ENCODE measurements at places on chromosomes 12 and 14. TPM values are rescaled to one million over a fixed set of nuclear protein-coding genes. Genes with fewer than 3 reads are reported as not detected.

AQP2 gene
- total RNA-seq: not detected

CCDC196 gene
- total RNA-seq: not detected

BDKRB1 gene
- total RNA-seq: not detected

KRT72 gene
- total RNA-seq: not detected

EML5 gene
- total RNA-seq: 2.1 TPM

ANO2 gene
- total RNA-seq: not detected

MVK gene
- total RNA-seq: 53.6 TPM

TMEM121 gene
- total RNA-seq: 2.7 TPM

TUBA1C gene
- 66.7 TPM for total RNA-seq

CLEC14A gene
- total RNA-seq: 0.96 TPM

CBLN3 gene
- 0.51 TPM for total RNA-seq

DHRS4 gene
- 6.1 TPM for total RNA-seq

ZDHHC22 gene
- 77.3 TPM for total RNA-seq

GARIN6 gene
- total RNA-seq: not detected

CIROP gene
- not detected for total RNA-seq

FGF23 gene
- not detected for total RNA-seq

C1R gene
- 1.0 TPM for total RNA-seq

CLEC2A gene
- not detected for total RNA-seq

GPR33 gene
- not detected for total RNA-seq

GYS2 gene
- total RNA-seq: not detected

KIF5A gene
- total RNA-seq: 314 TPM

CCDC38 gene
- total RNA-seq: not detected

DBX2 gene
- total RNA-seq: not detected

FAM186B gene
- not detected for total RNA-seq

TCL1B gene
- not detected for total RNA-seq

KLRF1 gene
- total RNA-seq: not detected

PTPN21 gene
- 63.0 TPM for total RNA-seq

DAO gene
- not detected for total RNA-seq

RIN3 gene
- total RNA-seq: 0.76 TPM

SPPL3 gene
- 53.4 TPM for total RNA-seq

GPX2 gene
- 1.3 TPM for total RNA-seq

IFI27 gene
- 3.7 TPM for total RNA-seq

MYO1H gene
- total RNA-seq: 0.27 TPM

OTOGL gene
- total RNA-seq: 0.83 TPM

NABP2 gene
- total RNA-seq: 42.6 TPM

KLRF2 gene
- total RNA-seq: not detected

CSRP2 gene
- 50.5 TPM for total RNA-seq

RNASE3 gene
- total RNA-seq: not detected

DTX3 gene
- 99.6 TPM for total RNA-seq

PYGL gene
- 1.2 TPM for total RNA-seq

PMCH gene
- total RNA-seq: not detected

TSPAN11 gene
- total RNA-seq: 31.0 TPM

SLC24A4 gene
- 0.34 TPM for total RNA-seq
